ENCODE measurements at places on chromosomes 5 and 9.

DNA sequence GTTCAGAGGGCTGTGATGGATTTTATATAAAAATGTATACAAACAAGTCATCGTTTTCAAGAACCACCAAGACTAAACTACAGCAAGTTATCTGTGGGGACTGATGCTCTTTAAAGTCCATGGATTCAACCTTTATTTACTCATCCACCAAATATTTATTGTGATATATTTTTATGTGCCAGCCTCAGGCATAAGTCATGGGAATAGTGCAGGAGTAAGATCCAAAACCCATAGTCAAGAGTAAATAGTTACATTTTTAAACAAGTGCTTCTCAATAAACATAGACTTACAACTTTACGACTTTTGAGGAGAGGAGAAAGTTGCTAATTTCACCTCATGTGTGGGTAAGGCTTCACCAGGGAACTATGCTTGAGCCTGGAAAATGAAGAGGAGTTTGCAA, 24.6 kb downstream of the MACIR start:
- no peak for DNase-seq

DNA sequence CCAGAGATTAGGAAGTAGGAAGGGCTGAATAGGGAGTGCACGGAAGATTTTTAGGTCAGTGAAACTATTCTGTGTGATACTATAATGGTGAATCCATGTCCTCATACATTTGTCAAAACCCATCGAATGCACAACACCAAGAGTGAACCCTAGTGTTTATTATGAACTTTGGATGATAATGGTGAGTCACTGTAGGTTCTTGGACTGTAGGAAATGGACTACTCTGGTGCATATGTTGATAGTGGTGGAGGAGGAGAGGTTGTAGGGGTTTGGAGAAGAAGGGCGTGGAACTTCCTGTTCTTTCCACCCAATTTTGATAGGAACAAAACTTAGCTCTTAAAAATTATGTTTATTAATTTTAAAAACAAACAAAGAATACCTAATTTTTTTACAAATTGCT, 14.3 kb downstream of the CTSL start:
- DNase-seq = no peak

DNA sequence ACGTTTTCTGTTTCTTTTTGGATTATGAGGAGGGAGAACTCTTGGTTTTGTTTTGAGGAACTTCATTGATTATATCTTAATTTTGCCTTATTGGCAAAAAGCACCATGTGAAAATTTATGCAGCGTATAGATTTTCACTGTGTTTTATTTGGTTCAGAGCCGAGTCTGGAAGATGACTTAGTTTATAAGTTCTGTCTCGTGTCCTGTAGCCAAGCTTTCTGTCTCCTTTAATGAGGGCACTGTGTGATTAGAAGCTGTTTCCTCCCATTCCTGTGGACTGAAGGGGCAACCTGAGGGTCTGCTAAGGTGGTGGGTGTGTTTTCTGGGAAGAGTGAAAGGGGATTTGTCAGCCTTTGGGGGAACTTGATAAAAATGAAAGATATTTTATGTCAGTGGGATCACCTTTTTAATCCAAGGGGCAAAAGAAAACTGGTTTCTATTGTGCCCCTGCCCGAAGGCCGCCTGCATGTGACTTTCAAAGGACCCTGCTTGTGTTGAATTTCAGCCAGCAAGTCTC, 262.1 kb downstream of the FANCC start:
- no peak for DNase-seq

DNA sequence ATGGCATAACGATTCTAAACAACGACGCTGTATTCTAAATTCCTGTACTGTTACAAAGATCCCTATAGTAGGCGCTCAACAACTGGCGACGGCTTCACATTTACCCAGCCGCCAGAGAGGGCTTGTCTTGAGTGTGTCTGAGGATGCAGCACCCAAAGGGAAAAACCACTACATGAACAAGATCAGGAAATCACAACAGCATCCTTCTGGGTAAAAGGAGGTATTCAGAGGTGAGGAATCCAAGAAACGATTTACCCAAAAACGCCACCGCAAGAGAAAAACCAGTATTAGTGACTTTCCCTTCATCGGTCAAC, 711 bp downstream of the TTC33 start:
- peak; percentile 70 for DNase-seq

- no peak for DNase-seq
Observed at GRCh38 chr5:22728610-22729009, 124.5 kb downstream of the CDH12 start.

- no peak for DNase-seq
Observed at GRCh38 chr5:103041071-103041676, 78.8 kb downstream of the GIN1 start.

GRCh38 chr9:5622016-5622415, 6.9 kb upstream of the RIC1 start:
- DNase-seq = no peak

DNA sequence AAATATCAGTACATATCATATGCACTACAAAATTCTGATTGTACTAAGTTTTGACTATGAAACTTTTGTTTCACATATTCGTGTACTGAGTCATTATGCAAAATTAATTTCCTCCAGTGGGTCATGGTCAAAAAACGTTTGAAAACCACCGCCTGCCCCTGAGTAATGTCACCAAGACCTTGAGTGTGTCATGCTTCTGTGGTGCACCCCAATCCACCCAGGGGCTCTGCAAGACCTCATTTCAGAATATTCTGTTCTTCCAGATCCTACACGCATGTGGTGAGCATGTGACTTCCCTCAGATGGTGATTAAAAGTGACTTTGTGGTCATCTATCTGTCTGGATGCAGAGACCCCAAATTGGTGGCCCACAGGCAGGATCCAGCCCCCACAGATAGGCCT, 31.0 kb downstream of the ABLIM3 start:
- peak; percentile 4 for DNase-seq

DNA sequence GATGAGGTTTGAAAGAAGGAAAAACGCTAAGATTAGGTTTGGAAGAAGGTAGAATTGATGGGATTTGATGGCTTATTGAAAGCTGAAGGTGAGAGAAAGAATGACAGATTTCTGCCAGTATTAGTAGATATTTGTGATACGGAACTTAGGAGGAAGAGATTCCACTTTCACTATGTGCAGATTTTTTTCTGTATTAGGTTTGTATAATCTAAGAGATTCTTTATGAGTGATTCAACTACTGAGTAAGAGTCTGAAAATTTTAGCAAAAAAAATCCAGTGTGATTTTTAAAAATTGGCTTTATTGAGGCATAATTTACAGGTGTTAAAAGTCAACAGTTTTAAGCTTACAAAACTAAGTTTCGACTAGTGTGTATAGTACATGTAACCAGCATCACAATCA, 54.1 kb downstream of the AP3S1 start:
- DNase-seq = no peak

DNA sequence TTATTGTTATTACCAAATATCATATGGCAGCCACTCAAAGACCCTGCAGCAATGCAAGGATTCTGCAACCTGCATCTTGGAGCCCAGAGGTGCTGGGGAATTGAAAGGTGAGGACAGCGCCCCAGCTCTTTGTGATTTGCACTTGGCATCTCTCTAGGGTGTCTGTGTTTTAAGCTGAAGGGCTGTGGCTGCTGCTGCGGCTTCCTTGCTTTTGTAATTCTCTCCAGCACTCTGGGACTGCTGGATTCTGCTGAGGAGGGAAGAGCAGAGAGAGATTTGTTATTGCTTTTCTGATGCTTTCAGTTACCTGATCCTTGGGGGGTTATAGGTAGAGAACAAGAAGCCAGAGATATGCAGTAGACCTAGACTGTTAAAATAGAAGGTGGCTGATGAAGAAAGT, 562.4 kb downstream of the EBF1 start:
- DNase-seq = no peak

DNA sequence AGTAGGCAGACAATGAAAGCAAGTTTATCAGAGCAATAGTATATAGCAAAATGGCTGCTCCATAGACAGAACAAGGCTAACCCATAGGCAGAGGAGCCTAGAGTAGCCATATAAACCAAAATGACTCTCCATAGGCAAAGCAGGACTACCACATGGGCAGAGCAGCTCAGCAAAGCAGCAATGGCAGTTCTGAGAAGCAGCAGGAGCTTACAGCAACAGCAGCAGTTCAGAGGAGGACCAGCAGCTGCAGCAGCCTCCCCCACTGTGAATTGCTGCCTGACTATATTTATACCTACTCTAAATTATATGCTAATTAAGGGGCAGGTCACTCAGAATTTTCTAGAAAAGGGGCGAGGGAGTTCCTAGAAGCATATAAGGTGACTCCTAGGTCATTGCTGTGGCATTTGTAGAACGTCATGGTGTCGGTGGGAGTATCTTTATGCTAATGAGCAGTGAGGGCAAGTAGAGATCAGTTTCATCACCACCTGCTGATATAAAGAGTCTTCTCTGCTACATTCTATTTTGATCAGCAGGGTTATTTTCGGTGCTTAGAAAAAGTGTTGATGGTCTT, 1115.5 kb downstream of the DTWD2 start:
- DNase-seq = no peak

GRCh38 chr5:96348536-96348935, 84.5 kb downstream of the PCSK1 start:
- DNase-seq = no peak

DNA sequence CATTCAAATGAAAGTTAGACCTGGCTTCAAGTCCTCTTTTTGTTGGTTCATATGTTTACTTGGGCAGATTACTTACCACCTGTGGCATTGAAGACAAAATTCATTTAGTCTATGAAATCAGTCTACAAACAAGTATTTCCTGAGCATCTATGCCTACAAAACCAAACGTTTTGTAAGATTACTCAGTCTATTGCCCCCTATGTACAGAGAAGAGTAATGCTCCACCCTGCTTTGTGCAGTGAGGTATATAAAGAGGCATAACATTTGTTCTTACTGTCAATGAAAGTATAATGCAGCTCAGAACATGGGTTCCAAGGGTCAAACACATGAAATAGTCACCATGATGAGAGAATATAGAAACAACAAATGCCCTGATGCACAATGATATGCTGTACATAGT, 580.7 kb downstream of the KIF4B start:
- no peak for DNase-seq

DNA sequence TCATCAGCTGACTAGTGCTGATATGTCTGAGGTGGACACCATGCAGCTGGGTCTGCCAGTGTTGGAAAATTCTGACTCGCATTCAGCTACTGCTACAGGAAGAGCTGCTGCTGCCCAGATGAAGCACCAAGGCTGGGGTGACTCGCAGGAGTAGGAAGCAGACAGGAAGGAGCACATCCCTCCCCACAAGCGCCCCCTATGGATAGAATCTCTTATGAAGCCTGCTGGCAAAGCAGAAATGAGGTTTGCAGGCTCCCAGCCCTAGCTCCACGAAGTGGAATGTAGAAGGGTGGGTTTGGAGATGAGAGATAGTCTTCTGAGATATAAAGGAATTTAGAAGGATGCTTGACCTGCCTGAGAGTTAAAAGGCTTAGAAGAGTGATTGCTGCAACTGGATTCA, 443.0 kb downstream of the ACTL7B start:
- no peak for DNase-seq

- DNase-seq = no peak
Observed at GRCh38 chr9:83433846-83434245, 104.4 kb downstream of the FRMD3 start.

DNA sequence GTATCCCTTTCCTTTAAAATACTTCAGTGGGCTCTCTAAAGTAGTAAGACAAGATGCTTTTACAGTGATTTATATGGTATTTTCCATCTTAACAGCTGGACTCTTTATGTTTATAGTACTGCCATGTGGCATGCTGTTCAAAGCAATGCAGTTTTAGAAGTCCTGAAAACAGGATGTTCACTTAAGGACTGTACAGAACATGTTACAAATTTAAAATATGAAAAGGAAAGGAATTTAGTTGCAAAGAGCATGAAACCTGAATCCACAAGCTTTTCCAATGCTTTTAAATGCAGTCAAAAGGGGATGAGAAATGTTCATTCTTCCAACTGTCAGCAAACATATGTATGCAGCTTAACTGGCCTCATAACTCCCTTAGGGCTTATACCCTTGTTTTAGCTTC, 580.2 kb downstream of the EFNA5 start:
- DNase-seq = no peak

DNA sequence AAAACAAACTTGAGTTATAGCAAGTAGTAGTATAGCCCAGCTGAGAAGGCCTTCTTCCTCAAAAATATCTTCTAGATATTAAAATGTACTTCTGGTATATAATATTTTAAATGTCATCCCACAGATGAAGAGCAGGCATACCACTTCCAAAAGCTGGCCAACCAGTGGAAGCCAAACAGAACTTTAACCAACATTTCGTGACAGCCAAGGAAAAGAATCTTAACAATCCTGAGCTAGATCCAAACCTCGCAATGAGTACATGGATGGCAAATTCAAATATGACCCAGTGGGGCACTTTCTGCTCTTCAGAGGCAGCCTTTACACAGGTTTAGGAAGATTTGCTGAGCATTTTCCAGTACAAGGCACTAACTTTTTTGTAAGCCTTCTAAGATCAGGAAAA, 91.8 kb upstream of the ACO1 start:
- DNase-seq = no peak

- DNase-seq = no peak
Observed at GRCh38 chr5:98458004-98458403, 315.5 kb upstream of the RGMB start.

DNA sequence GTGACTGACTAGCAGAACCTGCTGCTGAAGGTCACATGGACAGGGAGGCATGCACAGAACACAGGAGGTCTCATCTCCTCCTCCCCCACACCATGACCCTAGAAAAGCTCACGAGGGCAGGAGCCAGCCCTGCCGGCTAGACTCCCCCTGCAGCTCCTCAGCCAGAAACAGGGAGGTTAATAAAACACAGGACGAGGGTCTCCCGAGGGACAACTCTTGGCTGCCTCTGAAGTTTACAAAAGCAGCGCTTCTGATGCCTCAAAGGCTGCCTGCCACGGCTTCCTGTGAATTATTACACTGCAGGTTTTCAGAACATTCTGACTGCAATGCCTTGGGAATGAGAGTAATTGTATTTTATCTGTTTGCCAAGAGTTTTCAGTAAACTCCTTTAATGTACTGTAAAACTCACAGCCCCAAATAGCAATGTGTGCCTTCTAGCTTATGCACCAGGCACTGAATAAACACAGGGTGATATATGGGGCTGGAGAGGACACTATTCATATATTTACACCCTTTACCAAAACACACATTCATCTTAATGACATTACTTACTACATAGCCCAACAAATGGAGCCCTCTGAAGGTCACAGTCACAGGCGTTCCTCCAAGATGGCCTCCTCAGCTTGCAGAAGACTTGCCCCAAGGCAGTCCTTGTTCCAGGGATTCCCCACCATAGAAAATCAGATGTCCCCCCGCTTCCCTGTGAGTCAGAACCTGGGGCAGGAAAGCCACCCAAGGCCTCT, 83.7 kb downstream of the C5orf15 start:
- DNase-seq = no peak

- no peak for DNase-seq
Observed at GRCh38 chr9:99192786-99193465, 28.8 kb downstream of the ALG2 start.

DNA sequence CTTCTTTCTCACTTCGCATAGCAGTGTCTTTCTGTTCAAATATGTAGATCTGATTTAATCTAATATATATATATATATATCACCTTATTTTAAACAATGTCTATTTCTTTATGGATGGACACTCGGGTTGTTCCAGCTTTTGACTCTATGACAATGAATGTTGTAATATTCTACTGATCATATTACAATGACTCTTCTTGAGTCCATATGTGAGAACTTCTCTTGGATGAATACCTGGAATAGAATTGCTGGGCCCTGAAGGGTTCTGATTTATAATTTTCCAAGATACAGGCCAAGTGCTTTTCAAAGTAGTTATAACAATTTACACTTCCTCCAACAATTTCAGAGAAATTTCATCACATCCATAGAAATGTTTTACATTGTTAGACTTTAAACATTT, 28.8 kb downstream of the NTRK2 start:
- DNase-seq = no peak

GRCh38 chr5:142360051-142360498, 35.3 kb upstream of the SPRY4 start:
- DNase-seq = no peak

- DNase-seq = no peak
Observed at GRCh38 chr9:19456426-19456825, 47.6 kb downstream of the ACER2 start.
